Right atrium auricular region (tissue), 2 donors: ENCODE measurements at places on chromosomes 7 and 10. TPM values are rescaled to one million over a fixed set of nuclear protein-coding genes. Genes with fewer than 3 reads are reported as not detected.

GRCh38 chr7:158353606-158354570, 233.7 kb downstream of the PTPRN2 start:
- H3K36me3 ChIP-seq: no peaks in the 10 kb centered on the region
- no peak overlapping the region for H3K27ac ChIP-seq
- H3K27me3 ChIP-seq: no peaks in the 10 kb centered on the region
- no peak for DNase-seq
- no peak overlapping the region for H3K4me3 ChIP-seq
- H3K4me1 ChIP-seq: no peaks in the 10 kb centered on the region

GRCh38 chr10:92903633-92904032, 55.3 kb downstream of the EXOC6 start:
- H3K27me3 ChIP-seq: no peaks in the 10 kb centered on the region
- H3K36me3 ChIP-seq: no peaks in the 10 kb centered on the region
- DNase-seq: no peak
- H3K27ac ChIP-seq: no peak overlapping the region
- H3K4me3 ChIP-seq: no peak overlapping the region
- no peaks in the 10 kb centered on the region for H3K4me1 ChIP-seq

- H3K36me3 ChIP-seq: peaks cover 3% of the 10 kb centered on the region
- H3K27me3 ChIP-seq: no peaks in the 10 kb centered on the region
- no peaks in the 10 kb centered on the region for H3K4me1 ChIP-seq
- no peak for DNase-seq
Measured at GRCh38 chr10:49307921-49308320, 9.0 kb downstream of the C10orf71 start.

- no peaks in the 10 kb centered on the region for H3K36me3 ChIP-seq
- H3K4me3 ChIP-seq: no peak overlapping the region
- H3K4me1 ChIP-seq: peaks cover 53% of the 10 kb centered on the region
- H3K27me3 ChIP-seq: peaks cover 90% of the 10 kb centered on the region
- DNase-seq: no peak
Measured at GRCh38 chr7:27145165-27145913, 1.9 kb upstream of the HOXA5 start.

DNA sequence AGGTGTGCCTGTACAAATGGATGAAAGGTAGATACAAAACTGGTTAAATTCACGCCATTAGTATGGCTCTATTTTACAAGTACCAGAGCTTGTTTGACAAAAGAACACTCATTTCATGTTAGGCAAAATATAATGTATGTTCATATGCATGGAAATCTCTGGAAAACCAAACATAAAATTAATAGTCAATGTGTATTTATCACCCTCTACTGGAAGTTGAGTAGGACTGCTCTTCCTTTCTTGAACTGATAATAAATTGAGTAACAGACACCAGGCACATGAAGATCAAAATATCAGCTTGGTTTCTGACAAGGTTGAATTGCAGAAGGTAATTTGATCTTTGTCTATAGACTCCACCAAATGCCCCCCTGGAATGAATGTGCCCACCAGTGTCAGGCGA, 19.8 kb upstream of the AKR1B1 start:
- no peaks in the 10 kb centered on the region for H3K36me3 ChIP-seq
- no peak overlapping the region for H3K27ac ChIP-seq
- no peak for DNase-seq
- no peaks in the 10 kb centered on the region for H3K4me1 ChIP-seq

- H3K27me3 ChIP-seq: no peaks in the 10 kb centered on the region
- no peak within 1 kb of the TSS for H3K27ac ChIP-seq
Measured at GRCh38 chr10:93601146-93601773, at the start of gene RBP4. Gene RBP4, minus strand, starts transcription at chr10:93601235. Its CDS starts 207 bp downstream, at chr10:93601028.

DNA sequence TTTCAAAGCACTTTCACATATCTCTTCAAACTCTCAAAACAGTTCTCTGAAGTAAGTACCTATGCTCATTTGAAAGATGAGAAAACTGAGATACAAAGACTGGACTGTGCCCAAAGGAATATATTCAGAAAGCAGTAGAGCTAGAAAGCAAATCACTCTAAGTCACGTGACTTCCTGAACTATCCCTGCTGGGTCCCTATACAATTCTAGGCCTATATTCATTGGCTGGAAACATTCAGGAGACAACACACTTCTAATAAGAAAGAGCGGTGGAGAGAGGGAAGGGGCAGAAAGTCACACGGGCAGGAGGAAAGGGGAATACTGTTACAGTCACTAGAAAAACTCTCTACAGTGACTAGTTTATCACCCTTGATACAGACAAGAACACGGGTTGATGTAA, 140.0 kb downstream of the CHCHD3 start:
- H3K27ac ChIP-seq: no peak overlapping the region
- no peaks in the 10 kb centered on the region for H3K27me3 ChIP-seq
- no peaks in the 10 kb centered on the region for H3K4me1 ChIP-seq
- H3K36me3 ChIP-seq: no peaks in the 10 kb centered on the region
- no peak overlapping the region for H3K4me3 ChIP-seq

GRCh38 chr7:35424869-35425495, 171.1 kb upstream of the TBX20 start:
- DNase-seq: no peak
- H3K36me3 ChIP-seq: no peaks in the 10 kb centered on the region
- peaks cover 9% of the 10 kb centered on the region for H3K4me1 ChIP-seq
- no peak overlapping the region for H3K4me3 ChIP-seq

DNA sequence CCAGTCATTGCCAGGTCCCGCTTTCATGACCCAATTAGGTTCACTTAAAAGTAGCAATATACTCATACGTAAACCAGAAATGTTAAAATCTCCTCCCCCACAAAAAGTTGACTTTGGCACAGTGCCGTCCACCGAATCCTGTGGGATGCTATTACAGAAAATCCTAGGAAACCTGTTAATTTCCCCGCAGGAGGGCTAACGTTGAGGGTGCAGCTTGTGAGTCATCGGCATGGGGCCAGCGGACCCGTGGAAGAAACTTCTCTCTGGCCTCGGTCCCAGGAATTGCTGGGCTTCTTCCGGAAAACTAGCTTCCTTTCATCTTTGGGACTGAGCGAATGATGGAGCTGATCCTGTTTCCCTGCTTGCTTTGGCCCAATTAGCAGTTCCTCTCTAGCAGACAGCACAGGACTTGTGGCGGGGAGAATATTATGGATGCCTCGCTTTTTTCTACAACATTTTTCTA, 13.5 kb downstream of the CRYGN start:
- no peaks in the 10 kb centered on the region for H3K27me3 ChIP-seq
- DNase-seq: peak; percentile 87
- H3K4me1 ChIP-seq: peaks cover 11% of the 10 kb centered on the region
- peak overlapping the region; percentile 68 for H3K27ac ChIP-seq
- no peaks in the 10 kb centered on the region for H3K36me3 ChIP-seq

DNA sequence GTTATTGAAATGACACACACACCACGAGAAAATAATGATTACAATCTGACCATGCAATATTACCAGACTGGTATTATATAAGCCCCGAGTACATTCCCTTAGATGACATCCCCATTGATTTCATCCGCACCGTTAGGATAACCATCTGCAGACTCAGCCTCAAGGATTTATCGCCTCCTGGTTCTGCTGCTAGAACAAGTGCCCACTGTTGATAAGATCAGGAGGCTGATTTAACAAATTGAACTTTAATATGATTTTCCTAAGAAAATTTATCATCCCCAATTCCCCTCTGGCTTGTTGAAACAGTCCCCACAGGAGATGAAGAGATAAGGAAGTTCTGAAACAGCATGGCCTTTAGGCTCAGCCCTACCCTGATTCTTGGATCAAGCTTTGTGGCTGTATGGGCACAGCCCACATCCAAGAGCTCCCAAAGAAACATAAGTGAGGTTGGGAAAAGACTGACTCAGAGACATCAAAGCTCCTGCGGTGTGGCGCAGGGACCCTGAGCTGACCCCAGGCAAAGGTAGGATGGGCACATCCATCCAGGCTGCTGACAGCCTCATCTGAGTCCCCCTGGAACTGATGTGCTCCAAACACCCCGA, 59.2 kb upstream of the CHCHD3 start:
- no peak for DNase-seq
- H3K4me3 ChIP-seq: no peak overlapping the region
- H3K27me3 ChIP-seq: no peaks in the 10 kb centered on the region
- H3K4me1 ChIP-seq: no peaks in the 10 kb centered on the region
- no peaks in the 10 kb centered on the region for H3K36me3 ChIP-seq

DNA sequence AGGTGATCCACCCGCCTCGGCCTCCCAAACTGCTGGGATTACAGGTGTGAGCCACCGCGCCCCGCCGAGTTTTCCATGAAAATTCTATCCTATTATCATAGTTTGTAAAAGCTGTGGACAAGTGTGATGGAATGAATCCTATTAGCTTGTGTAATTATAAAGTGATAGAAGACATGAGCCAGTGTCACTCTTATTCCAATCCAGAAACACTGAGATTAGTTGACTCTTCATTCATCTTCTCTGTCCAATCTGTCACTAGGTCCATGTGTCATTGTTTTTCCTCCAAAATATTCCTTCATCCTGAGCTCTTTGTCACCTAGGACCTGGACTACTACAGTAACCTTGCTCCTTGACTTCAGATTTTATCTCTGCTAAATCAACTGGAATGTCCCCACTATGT, 13.5 kb downstream of the FBH1 start:
- H3K27ac ChIP-seq: peak overlapping the region; percentile 60
- peaks cover 9% of the 10 kb centered on the region for H3K36me3 ChIP-seq
- H3K4me1 ChIP-seq: peaks cover 48% of the 10 kb centered on the region
- H3K27me3 ChIP-seq: no peaks in the 10 kb centered on the region
- DNase-seq: no peak
- H3K4me3 ChIP-seq: no peak overlapping the region

DNA sequence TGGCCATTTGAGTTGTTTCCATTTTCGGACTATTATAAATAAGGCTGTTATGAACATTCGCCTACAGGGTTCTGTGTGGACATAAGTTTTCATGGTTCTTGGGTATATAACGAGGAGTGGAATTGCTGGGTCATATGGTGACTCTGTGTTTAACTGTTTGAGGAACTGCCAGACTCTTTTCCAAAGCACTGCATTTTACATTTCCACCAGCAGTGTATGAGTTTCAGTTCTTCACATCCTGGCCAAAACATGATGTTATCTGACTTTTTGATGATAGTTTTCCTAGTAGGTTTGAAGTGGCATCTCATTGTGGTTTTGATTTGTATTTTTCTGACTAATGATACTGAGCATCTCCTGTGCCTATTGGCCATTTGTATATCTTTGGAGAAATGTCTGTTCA, 5.4 kb downstream of the SUV39H2 start:
- no peaks in the 10 kb centered on the region for H3K27me3 ChIP-seq
- H3K36me3 ChIP-seq: no peaks in the 10 kb centered on the region
- H3K4me1 ChIP-seq: no peaks in the 10 kb centered on the region
- DNase-seq: no peak

GRCh38 chr7:3091631-3092030, 48.0 kb upstream of the CARD11 start:
- no peak overlapping the region for H3K4me3 ChIP-seq
- no peaks in the 10 kb centered on the region for H3K36me3 ChIP-seq
- no peak for DNase-seq
- H3K27me3 ChIP-seq: no peaks in the 10 kb centered on the region
- H3K27ac ChIP-seq: no peak overlapping the region

- DNase-seq: no peak
- H3K36me3 ChIP-seq: no peaks in the 10 kb centered on the region
- no peaks in the 10 kb centered on the region for H3K27me3 ChIP-seq
- no peak overlapping the region for H3K4me3 ChIP-seq
Measured at GRCh38 chr10:24406809-24407483, 198.0 kb downstream of the KIAA1217 start.

DNA sequence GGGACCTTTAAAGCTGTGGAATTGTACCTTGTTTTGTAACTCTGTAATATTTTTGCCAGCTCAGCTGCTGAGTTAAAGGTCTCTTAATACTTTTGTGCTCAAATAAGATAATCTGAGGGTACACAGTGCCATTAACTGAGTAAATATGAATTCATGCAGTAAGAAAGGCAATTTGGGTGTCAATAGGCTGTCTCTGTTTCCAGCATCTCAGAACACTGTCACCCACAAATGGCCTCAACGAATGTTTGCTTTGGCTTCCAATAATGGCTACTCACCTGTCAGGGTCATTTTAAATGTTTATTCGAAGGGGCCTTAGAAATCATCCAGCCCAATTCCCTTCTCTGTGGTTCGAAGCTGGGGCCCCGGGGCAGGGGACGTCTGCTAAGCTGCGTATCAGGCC, 225.4 kb downstream of the ZMYND11 start:
- H3K27me3 ChIP-seq: no peaks in the 10 kb centered on the region
- no peak overlapping the region for H3K27ac ChIP-seq
- H3K36me3 ChIP-seq: peaks cover 86% of the 10 kb centered on the region
- no peak for DNase-seq
- H3K4me3 ChIP-seq: no peak overlapping the region

DNA sequence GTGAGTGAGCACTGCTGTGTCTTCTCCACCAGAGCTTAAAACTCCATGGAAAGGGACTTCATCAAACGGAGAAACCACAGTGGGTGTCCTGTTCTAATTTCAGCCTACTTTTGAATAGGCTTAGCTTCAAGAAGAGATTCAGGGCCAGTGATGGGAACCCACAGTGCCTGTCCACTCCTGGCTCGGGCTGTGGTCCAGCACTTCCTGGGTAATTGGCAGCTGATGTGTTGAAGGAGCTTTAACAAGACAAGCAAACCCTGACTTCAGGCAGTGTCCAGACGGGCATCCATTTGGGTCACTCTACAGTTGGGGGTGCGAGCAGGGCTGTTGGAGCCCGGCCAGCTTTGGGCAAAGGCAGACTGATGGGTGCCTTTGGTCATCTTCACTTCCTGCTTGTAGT, 14.5 kb downstream of the VWC2 start:
- no peaks in the 10 kb centered on the region for H3K27me3 ChIP-seq
- no peak overlapping the region for H3K4me3 ChIP-seq
- H3K27ac ChIP-seq: peak overlapping the region; percentile 11
- H3K4me1 ChIP-seq: peaks cover 14% of the 10 kb centered on the region
- no peak for DNase-seq

DNA sequence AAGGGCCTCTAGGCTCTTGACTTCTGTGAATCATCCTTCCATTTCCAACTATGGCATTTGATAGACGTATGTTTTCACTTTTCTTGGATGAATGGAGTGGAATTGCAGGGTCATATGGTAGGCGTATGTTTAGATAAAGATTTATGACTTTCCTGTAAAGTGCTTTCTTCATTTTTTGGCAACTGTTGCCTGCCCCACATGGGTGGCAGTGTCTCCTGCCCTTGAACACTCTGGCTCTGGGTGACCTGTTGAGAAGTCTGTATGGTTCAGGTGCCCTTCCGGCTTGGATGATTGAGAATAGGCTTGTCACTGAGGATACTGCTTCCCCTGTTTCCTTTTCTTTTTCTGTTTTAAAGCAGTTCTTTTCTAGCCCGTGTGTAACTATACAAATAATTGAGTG, 23.1 kb downstream of the RET start:
- H3K4me1 ChIP-seq: no peaks in the 10 kb centered on the region
- DNase-seq: no peak
- H3K4me3 ChIP-seq: no peak overlapping the region
- H3K36me3 ChIP-seq: no peaks in the 10 kb centered on the region
- H3K27ac ChIP-seq: no peak overlapping the region

- DNase-seq: no peak
- H3K4me3 ChIP-seq: no peak overlapping the region
- no peak overlapping the region for H3K27ac ChIP-seq
- no peaks in the 10 kb centered on the region for H3K36me3 ChIP-seq
- H3K4me1 ChIP-seq: no peaks in the 10 kb centered on the region
Measured at GRCh38 chr10:128364631-128365030, 238.4 kb upstream of the MKI67 start.

Gene TRA2A
- 16.0 TPM for total RNA-seq

Gene SEMA3C
- total RNA-seq: 61.6 TPM

Gene CTTNBP2
- 4.4 TPM for total RNA-seq
